ENCODE measurements at places on chromosomes 12 and 14. TPM values are rescaled to one million over a fixed set of nuclear protein-coding genes. Genes with fewer than 3 reads are reported as not detected.

Gene SDR9C7
- not detected for total RNA-seq

Gene KERA
- total RNA-seq: not detected

Gene NELL2
- 0.07 TPM for total RNA-seq

Gene MYF6
- not detected for total RNA-seq

Gene MIP
- total RNA-seq: not detected

Gene PLA2G1B
- total RNA-seq: not detected

Gene C3AR1
- not detected for total RNA-seq

Gene RFLNA
- total RNA-seq: not detected

Gene MYH6
- total RNA-seq: not detected

Gene RNASE4
- total RNA-seq: 9.3 TPM

Gene APOF
- total RNA-seq: not detected

Gene TMEM253
- total RNA-seq: 0.52 TPM

Gene EIF2S3B
- total RNA-seq: 0.52 TPM

Measured in A549 treated with DMSO at 1 μM for 4 hours (cell line).